Stimulated activated CD4-positive, alpha-beta T cell treated with anti-CD3 and anti-CD28 coated beads, Interleukin-4, amount 100 ng/mL, for 24 hours (primary cell): ENCODE measurements at places on chromosomes 16 and 17.

GRCh38 chr16:54062361-54063278 lies 224.0 kb downstream of the IRX3 start:
- DNase-seq = no peak

DNA sequence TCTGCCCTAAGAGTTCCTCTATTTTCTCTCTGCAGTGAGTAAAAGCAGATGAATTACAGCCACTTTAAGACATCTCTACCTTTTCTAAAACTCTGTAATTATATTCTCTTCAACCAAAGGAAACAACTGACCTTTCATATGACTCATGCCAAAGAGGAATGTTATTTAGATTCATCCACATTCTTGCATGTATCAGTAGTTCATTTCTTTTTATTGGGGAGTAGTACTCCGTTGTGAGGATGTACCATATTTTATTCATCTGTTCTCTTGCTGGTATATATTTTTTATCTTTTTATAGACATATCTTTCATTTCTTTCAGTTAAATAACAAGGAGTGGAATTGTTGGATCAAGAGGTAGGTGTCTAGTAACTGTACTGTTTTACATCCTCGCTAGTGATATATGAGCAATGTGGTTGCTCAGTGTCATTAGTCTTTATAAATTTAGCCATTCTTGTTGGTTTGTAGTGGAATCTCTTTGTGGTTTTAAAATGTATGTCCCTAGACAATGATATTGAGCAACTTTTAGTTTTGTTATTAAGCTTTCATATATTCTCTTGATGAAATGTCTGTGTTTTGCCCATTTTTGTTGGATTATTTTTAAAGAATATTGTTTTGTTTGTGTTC lies 7.8 kb upstream of the MYH8 start:
- no peak for DNase-seq

GRCh38 chr16:89861648-89862047 lies 11.7 kb upstream of the TCF25 start:
- no peak for DNase-seq

DNA sequence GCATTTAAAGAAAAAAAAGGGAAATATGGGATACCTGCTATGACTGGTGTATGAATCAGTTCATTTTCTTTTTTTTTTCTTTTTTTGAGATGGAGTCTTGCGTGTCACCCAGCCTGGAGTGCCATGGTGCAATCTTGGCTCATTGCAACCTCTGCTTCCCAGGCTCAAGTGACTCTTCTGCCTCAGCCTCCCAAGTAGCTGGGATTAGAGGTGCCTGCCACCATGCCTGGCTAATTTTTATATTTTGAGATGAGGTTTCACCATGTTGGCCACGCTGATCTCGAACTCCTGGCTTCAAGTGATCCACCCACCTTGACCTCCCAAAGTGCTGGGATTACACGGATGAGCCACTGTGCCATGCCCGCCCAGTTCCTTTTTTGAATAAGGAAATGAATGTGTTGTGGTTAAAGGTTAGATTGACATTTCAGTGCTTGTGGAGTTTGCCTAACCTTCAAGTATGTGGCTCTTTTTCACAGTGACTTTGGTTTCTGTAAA lies 7.7 kb downstream of the HAPSTR1 start:
- DNase-seq = no peak

- DNase-seq = no peak
Measured at GRCh38 chr16:17743158-17743557, 272.4 kb upstream of the XYLT1 start.

DNA sequence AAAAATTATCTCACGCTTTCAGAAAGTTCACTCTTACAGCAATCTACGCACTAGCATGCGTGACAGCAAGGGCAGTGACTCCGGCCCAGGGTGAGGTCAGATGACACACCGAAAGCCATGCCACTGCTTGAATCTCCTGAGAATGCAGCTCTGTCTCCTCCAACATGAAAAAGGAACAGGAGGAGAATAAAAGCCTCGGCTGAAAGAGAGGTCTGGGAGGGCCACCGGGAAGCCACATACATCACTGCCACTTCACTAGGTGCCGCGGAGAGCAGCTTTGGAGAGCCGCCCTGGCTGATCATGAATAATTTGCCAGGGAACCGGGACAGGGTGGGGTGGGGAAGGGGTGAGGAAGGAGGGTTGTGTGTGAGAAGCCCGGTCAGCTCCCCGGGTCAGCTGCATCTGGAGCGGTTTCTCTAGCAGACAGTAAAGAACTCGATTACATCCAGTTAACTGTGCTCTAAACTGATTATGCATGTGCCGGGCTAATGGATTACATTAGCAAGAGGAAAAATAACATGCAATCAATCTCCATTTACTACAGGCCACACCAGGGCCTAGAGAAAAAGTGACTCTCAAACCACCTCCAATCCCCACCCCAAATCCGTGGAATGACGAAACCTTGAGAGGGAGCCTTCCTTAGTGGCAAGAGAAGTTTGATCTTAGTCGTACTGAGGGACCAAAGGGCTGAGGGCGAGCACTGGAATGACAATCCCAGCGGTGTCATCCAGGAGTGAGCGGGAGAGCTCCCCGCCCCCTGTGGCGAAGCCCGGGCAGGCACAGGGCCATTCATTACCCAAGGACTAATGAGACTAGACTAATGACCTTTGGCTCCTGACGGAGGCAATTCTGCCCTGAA lies 100.3 kb downstream of the ZFHX3 start:
- no peak for DNase-seq

GRCh38 chr17:48787828-48788227 lies 29.2 kb downstream of the TTLL6 start:
- no peak for DNase-seq

DNA sequence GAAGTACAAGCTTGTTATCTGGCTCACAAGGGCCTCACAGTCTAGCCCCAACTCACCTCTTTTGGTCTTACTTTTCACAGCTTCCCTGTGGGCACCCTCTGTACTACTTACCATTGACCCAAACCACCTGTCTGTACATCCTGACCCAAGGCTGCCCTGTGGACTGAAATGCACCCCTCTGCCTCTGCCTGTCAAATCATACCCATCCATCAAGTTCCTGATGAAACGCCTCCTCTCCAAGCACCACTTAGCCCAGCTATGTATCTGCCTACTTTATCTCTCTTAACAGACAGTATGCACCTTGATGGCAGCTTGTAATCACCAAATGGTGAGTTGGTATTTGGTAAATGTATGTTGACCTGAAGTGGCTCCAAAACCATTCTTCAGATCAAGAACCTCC lies 7.5 kb upstream of the MAP3K14 start:
- DNase-seq = no peak
